ENCODE measurements at places on chromosomes 12 and 14. TPM values are rescaled to one million over a fixed set of nuclear protein-coding genes. Genes with fewer than 3 reads are reported as not detected.

The TSPAN19 gene
- not detected for total RNA-seq

The PRH2 gene
- not detected for total RNA-seq

The ADCY4 gene
- 36.6 TPM for total RNA-seq

The RASSF9 gene
- total RNA-seq: 1.2 TPM

The PARPBP gene
- 23.4 TPM for total RNA-seq

The FERMT2 gene
- 97.1 TPM for total RNA-seq

The TC2N gene
- total RNA-seq: not detected

The PMCH gene
- 0.61 TPM for total RNA-seq

The DNAH10 gene
- under 0.01 TPM for total RNA-seq

The RNASE4 gene
- 4.1 TPM for total RNA-seq

The PTGDR gene
- total RNA-seq: not detected

The C14orf132 gene
- total RNA-seq: 3.6 TPM

The PLEK2 gene
- 27.0 TPM for total RNA-seq

The OR4E2 gene
- total RNA-seq: not detected

The KIF26A gene
- 4.4 TPM for total RNA-seq

The MYH6 gene
- total RNA-seq: not detected

The KLRG1 gene
- total RNA-seq: 40.9 TPM

The GPR132 gene
- not detected for total RNA-seq

The SMIM10L1 gene
- 5.0 TPM for total RNA-seq

The DHH gene
- total RNA-seq: 9.9 TPM

The PTPRR gene
- 2.0 TPM for total RNA-seq

The APOF gene
- total RNA-seq: not detected

The TAS2R20 gene
- total RNA-seq: 2.4 TPM

The FAM181A gene
- not detected for total RNA-seq

The IL26 gene
- total RNA-seq: not detected

The SVOP gene
- not detected for total RNA-seq

The HOXC12 gene
- not detected for total RNA-seq

The AKAP3 gene
- total RNA-seq: 0.97 TPM

The C12orf76 gene
- total RNA-seq: 22.6 TPM

The TCL1B gene
- not detected for total RNA-seq

Data from epithelial cell of umbilical artery (primary cell).